A549 treated with ZK216348 at 1 μM for 4 hours (cell line): ENCODE measurements at places on chromosomes 5 and 9. TPM values are rescaled to one million over a fixed set of nuclear protein-coding genes. Genes with fewer than 3 reads are reported as not detected.

ROPN1L gene
- 1.3 to 2.8 TPM (median 2.2 TPM) in 5 replicates for total RNA-seq

GCNT4 gene
- 0.33 to 0.72 TPM (median 0.34 TPM) in 5 replicates for total RNA-seq

CDX1 gene
- total RNA-seq: not detected in 5 replicates

PIP5K1B gene
- 0.08 TPM in 1 of 5 replicates, not detected in the others for total RNA-seq

NEUROG1 gene
- not detected in 5 replicates for total RNA-seq

BRINP1 gene
- total RNA-seq: 0.16 to 0.27 TPM (median 0.23 TPM) in 5 replicates

HACD4 gene
- 0.69 to 1.1 TPM (median 1.0 TPM) in 5 replicates for total RNA-seq

GPR151 gene
- not detected in 5 replicates for total RNA-seq

ADGRD2 gene
- not detected in 5 replicates for total RNA-seq

PCDHA10 gene
- 0.02 to 0.11 TPM in 2 of 5 replicates, not detected in the others for total RNA-seq

SLC4A9 gene
- 0.33 TPM in 1 of 5 replicates, not detected in the others for total RNA-seq

TMEM174 gene
- not detected in 5 replicates for total RNA-seq

IL4 gene
- not detected in 5 replicates for total RNA-seq

PCDHB3 gene
- 0.09 TPM in 1 of 5 replicates, not detected in the others for total RNA-seq

RANBP3L gene
- 0.06 TPM in 1 of 5 replicates, not detected in the others for total RNA-seq
